Skeletal muscle tissue (tissue), 5 donors: ENCODE measurements at places on chromosomes 3 and 15. TPM values are rescaled to one million over a fixed set of nuclear protein-coding genes. Genes with fewer than 3 reads are reported as not detected.

The BAHD1 gene
- total RNA-seq, result 9.4 TPM

The SCAANT1 gene
- total RNA-seq, result not detected

The CCDC39 gene
- total RNA-seq, result not detected

The ASB14 gene
- total RNA-seq, result not detected
